NCI-H2081 (cell line): ENCODE measurements at places on chromosomes 11 and 22.

DNA sequence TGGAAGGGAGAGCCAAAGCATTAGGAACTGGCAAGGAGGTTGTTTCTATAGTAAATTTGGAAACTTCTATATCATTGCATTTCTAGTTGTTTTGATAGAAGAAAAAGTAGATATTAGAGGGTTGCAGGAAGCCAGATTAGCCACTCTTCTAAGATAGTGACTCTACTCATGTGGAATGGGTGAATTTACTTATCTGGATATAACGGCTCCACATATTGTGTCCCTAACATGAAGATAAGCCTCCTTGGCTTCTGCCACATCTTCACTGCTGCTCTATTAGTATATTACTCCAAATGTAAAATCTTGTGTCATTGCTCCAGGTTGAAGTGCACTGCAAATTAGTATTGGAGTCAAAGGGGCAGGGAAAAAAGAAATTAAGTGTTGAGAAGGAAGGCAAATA, 283.3 kb downstream of the CASP12 start:
- DNase-seq = no peak

DNA sequence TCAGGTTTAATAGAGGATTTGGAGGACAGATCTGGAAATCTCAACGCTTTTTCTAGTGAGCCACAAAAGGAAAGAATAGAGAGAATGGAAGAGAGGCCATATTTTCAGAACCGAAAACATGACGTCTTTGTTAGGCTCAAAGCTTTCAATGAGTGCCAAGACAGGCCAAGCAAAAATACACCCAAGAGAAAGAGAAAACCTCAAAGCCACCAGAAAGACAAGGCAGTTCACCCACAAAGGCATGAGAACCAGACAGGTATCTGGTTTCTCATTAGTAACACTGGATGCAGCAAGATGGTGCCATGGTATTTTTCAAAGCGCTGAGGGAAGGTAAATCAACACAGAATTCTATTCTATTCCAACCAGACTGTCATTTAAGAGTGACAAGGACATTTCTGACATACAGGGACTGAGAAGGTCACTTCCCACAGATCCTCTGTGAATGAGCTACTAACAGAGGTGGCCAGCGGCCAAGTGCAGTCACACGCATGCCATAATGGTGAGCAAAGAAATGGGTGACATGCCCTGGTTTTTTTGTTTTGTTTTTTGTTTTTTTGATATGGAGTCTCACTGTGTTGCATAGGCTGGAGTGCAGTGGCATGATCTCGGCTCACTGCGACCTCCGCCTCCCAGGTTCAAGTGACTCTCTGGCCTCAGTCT, 41.9 kb downstream of the TOLLIP start:
- no peak for DNase-seq

- no peak for DNase-seq
These were observed 12.6 kb downstream of the MPST start for GRCh38 chr22:37032134-37032534.

GRCh38 chr11:61954106-61954850, 4.1 kb downstream of the BEST1 start:
- no peak for DNase-seq

- DNase-seq = no peak
These were observed 3.6 kb downstream of the TMEM45B start for GRCh38 chr11:129819237-129819636.

DNA sequence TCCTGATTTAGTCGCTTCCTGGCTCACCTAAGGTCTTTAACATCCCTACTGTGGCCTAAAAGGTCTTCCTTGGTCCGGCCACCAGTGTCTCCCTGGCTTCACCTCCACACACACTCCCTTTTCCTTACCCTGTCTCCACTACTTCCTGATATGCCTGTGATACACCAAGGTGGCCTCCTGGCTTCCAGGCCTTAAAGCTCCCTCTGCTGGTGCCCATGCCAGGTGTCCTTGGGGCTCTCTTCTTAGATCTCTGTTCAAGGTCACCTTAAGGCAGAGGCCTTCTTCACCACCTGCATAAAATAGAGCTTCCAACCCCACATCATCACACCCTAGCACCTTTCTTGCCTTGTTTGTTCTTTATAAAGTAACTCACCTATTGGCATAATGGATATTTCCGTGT, 787.7 kb downstream of the NTM start:
- peak; percentile 75 for DNase-seq
